ENCODE measurements at places on chromosomes 2 and 18. TPM values are rescaled to one million over a fixed set of nuclear protein-coding genes. Genes with fewer than 3 reads are reported as not detected.

NEB gene
- total RNA-seq: 0.91 TPM

TTL gene
- total RNA-seq: 16.4 TPM

SNTG2 gene
- total RNA-seq: not detected

CFC1 gene
- not detected for total RNA-seq

SULT1C2 gene
- 1.9 TPM for total RNA-seq

EHBP1 gene
- total RNA-seq: 50.0 TPM

SCYGR4 gene
- not detected for total RNA-seq

NDUFB3 gene
- 51.8 TPM for total RNA-seq

NFE2L2 gene
- 29.2 TPM for total RNA-seq

SP140 gene
- 1.2 TPM for total RNA-seq

UPP2 gene
- 0.91 TPM for total RNA-seq

DRC1 gene
- total RNA-seq: not detected

SLC40A1 gene
- 151 TPM for total RNA-seq

- no peak for DNase-seq
Measured at GRCh38 chr2:236238751-236239150, 25.5 kb downstream of the ASB18 start.

DNA sequence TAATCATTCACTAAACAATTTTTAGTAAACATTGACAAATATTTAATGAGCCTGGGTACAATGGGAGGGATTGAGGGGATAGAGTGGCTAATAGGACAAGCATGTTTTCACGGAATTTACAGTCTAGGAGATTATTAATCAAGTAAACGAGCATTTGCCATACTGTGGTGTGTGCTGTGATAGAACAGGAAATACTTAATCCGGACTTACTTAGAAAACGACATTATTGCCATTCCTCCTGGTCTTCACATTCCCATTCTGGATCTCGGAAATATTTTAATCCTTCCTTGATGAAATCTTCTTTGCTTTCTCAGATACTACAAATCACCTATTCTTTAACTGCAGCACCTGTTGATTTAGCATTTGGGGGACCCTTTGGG lies 905 bp downstream of the TTLL4 start:
- DNase-seq: no peak

GRCh38 chr2:160492401-160493226 lies 993 bp downstream of the RBMS1 start:
- DNase-seq: peak; percentile 87

GRCh38 chr18:12456441-12456840 lies 48.7 kb downstream of the PRELID3A start:
- DNase-seq: no peak

GRCh38 chr2:196125596-196125995 lies 45.8 kb downstream of the STK17B start:
- no peak for DNase-seq

GRCh38 chr2:236661762-236662110 lies 92.1 kb downstream of the ACKR3 start:
- DNase-seq: no peak

GRCh38 chr2:42028571-42029148 lies 19.2 kb upstream of the PKDCC start:
- DNase-seq: no peak

DNA sequence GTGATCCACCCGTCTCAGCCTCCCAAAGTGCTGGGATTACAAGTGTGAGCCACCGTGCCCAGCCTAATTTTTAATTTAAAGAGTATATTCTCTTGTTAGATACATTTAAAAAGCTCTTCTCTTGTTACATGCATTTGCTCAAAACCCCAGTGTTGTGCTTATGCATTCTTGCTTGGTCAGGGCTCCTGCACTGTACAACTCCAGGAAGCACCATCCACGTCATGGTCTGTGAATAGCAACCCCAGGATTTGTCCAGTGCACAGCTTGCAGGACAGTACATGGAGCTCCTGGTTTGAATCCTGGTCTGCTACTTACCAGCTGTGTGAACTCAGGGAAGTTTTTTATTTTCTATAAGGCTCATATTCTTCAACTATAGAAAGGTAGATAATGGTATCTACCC lies 80.8 kb downstream of the MDH1 start:
- DNase-seq: no peak

DNA sequence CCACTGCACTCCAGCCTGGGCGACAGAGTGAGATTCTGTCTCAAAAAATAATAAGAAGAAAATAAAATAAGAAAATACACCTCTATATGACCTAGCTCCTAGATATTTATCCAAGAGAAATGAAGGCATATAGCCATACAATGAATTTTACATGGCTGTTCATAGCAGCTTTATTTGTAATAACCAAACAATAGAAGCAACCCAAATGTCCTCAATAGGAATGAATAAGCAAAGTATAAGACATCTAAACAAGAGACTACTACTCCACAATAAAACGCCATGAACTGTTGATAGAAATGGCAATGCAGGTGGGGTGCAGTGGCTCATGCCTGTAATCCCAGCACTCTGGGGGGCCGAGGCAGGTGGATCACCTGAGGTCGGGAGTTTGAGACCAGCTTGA lies 31.2 kb upstream of the MYCN start:
- DNase-seq: no peak

GRCh38 chr2:224410946-224411561 lies 9.1 kb upstream of the FAM124B start:
- DNase-seq: no peak

DNA sequence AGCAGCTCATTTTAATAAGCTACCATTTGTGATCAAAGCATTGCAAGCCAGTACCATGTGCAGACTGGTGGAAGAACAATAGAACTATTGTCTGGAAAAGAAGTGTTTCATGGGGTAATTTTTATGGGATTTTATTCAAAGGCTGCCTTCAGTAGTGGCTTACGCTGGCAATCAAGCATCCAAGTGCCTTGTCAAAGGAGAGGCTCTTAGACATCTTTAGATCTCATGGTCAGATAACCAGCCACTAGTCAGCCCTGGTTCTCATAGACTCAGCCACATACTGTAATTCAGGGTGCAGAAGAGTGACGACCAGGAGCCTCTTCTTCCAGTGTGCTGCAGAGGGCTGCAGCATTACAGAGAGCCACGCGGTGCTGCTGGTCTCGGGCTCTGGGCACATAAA lies 98.5 kb upstream of the NOSTRIN start:
- no peak for DNase-seq

- no peak for DNase-seq
Measured at GRCh38 chr2:227436436-227437174, 35.4 kb upstream of the AGFG1 start.

DNA sequence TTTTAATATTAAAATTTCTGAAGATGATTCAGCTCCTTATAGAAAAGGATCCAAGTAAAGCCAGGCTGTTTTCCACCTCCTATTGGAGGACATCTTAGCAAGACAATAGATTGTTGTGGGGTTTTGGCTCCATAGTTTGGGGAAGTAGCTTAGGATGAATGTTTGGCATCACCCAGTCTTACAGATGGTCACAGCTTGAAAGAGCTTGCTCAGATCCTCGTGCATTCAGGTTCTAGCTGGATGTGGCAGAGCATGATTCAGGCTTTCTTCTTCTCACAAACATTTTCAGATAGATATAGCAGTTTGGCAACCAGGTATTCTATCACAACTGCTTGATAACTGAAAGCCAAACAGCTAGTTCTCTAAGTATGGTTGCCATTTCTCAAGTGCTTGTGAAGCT lies 23.6 kb upstream of the PDCL3 start:
- no peak for DNase-seq

DNA sequence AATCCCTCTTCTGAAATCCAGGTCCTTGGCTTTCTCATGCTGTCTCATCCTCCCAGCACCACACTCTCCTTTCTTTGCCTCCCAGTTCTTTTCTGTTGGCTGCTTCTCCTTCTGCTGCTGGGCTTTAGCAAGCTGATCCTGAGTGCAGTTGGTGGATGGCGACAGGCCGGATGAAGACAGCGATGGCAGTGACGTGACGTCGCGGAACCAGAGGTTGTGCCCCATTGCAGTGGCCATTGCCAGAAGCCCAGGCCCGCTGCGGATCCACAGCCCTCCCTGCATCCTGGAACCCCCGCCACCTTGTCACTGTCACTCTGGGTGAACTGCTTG lies 75.2 kb downstream of the EIPR1 start:
- no peak for DNase-seq

GRCh38 chr2:240427729-240428128 lies 7.7 kb upstream of the GPC1 start:
- DNase-seq: no peak

DNA sequence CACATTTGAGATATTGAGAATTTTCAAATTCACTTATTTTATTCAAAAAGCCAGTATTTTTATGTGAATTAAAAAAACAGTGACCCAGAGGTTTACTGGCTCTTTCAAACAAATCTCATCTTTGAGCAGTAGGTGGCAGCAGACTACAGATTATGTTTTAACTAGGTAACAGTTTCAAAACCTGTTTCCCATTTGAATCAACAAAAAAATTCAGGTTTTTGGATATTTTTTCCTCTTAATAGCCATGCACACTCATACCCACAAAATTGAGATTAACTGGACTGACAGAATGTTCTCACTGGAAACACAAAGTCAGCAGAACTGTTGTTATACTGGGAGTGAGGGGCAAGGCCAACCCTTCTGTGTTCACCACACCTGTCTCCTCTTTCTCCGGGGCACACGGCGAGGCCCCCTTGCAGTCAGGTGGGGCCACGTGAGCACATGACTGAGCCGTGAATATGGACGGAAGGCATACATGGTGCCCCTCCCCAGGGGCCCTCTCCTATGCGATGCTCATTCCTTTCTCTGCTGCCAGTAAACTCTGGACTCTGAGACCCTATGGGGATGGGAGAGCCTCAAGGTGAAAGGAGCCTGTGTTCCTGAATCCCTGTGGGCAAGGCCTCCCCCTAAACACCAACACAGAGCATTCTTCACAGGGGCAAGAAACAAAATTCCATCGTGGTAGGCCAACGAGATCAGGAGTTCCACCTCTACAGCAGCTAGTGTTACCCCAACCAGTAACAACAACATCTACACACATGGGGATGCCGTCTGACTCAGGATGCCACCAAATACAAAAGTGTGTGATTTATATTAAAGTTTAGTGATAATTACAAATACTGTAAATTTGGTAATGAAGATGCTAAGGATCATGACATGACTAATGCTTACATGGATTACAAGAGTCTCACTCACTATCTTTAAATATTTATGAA lies 80.4 kb downstream of the LPIN2 start:
- DNase-seq: no peak

DNA sequence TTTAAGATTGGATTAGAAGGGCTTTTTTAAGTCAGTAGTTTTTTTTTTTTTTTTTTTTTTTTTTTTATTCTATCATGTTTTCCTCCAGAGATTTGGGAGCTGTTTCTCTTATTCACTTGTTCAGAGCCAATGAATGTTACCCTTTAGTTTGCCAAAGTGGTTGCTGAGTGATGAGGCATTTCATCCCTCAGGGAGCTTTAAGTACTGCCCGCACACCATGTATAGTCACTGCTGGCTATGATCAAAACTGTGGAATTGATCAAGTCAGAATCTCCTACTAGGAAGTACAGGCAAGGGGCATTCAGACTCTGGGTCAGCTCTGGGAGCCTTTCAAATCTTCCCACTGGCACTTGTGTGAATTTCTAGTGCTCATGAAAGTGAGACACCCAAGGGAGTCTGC lies 201.6 kb downstream of the IKZF2 start:
- DNase-seq: no peak

DNA sequence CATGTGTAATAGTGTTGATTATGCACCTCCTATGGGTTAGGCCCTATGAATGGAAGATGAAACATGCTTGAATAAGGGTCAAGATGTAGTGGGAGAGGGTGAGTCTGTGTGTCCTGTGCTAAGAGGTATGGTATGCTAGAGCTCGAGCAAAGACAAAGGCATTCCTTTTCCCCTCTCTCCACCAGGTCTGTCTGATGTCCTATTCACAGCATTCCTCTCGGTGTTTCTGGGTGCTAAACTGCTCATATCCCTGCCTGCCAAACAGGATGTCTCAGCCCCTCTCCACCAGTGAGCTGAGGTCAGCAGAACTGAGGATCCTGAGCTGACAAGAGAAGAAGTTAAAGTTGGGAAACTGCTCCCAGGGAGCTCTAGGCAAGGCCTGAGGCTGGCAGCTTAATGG lies 344.9 kb downstream of the TSN start:
- DNase-seq: no peak

- no peak for DNase-seq
Measured at GRCh38 chr18:5107988-5108387, 89.1 kb downstream of the AKAIN1 start.
